Kidney epithelial cell (primary cell): ENCODE measurements at places on chromosomes 13 and 19.

DNA sequence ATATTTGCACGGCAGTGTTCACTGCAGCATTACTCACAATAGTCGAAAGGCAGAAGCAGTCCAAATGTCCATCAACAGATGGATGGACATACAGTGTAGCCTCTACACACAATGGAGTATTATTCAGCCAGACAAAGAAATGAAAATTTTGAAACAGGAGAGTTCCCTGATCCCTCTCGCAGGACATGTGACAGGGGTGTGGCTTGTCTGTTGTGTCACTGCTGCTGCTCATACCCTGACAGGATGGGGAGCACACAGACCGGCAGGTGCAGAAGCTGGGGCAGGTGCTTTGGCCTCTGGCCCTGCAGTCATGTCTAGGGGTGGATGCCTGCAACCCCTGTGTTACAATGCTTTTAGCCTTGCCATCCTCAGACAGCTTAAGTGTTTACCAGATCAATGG, 204.3 kb downstream of the EFNB2 start:
- no peak for DNase-seq

GRCh38 chr19:52961981-52962380, 700 bp downstream of the ZNF816 start:
- DNase-seq = no peak

GRCh38 chr13:61913183-61913582, 497.5 kb upstream of the PCDH20 start:
- DNase-seq = no peak

GRCh38 chr13:36736119-36736726, 62.4 kb downstream of the SERTM1 start:
- DNase-seq = no peak
